Esophagus squamous epithelium (tissue), 5 donors: ENCODE measurements at places on chromosomes 12 and 14.

GRCh38 chr14:94601884-94602391 lies 10.3 kb upstream of the SERPINA3 start:
- peaks cover 40% of the 10 kb centered on the region for H3K4me1 ChIP-seq
- no peaks in the 10 kb centered on the region for H3K36me3 ChIP-seq
- H3K27ac ChIP-seq: peak overlapping the region; percentile 82
- no peak overlapping the region for H3K4me3 ChIP-seq
- no peaks in the 10 kb centered on the region for H3K27me3 ChIP-seq

DNA sequence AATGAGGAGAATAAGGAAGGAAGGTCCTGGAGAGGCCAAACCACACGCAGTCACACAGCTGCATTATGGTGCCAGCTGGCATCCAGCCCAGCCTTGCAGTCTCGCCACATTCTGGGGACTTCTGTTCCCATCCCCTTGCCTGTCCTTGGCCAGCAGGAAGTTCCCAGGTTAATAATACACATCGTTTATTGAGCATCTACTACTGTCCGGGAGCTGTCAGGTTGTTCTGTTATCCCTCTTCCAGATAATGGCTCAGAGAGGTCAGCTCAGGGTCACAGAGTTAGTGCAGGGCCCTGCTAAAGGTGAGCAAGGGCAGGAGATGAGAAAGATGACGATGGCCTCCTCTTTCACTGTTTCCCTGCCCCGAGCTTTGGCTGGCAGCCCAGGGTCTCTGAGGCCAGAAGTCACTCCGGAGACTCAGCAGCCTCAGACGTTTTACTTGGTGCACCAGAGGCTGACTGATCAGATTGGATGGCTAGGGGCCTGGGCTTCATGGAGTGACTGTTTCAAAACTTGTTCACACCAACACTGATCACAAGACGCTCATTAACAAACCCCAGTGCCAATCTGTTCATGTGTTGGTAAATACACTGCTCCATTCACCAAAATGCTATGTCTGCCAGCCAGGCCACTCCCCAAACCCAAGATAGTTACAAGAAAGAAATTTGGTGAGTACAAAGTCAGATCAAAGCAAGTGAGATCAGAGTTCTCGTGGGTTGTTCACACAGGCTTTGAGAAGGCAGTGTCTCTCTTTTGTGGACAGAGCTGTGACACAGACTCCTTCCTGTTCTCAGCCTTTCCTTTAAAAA lies 79.2 kb downstream of the B4GALNT3 start:
- peaks cover 17% of the 10 kb centered on the region for H3K27me3 ChIP-seq
- peak overlapping the region; percentile 89 for H3K27ac ChIP-seq
- no peak overlapping the region for H3K4me3 ChIP-seq
- no peak for DNase-seq
- H3K4me1 ChIP-seq: peaks cover 58% of the 10 kb centered on the region

GRCh38 chr12:58502841-58503240 lies 417.5 kb downstream of the LRIG3 start:
- DNase-seq: no peak
- no peak overlapping the region for H3K4me3 ChIP-seq
- no peak overlapping the region for H3K27ac ChIP-seq
- H3K27me3 ChIP-seq: no peaks in the 10 kb centered on the region
- H3K36me3 ChIP-seq: no peaks in the 10 kb centered on the region

DNA sequence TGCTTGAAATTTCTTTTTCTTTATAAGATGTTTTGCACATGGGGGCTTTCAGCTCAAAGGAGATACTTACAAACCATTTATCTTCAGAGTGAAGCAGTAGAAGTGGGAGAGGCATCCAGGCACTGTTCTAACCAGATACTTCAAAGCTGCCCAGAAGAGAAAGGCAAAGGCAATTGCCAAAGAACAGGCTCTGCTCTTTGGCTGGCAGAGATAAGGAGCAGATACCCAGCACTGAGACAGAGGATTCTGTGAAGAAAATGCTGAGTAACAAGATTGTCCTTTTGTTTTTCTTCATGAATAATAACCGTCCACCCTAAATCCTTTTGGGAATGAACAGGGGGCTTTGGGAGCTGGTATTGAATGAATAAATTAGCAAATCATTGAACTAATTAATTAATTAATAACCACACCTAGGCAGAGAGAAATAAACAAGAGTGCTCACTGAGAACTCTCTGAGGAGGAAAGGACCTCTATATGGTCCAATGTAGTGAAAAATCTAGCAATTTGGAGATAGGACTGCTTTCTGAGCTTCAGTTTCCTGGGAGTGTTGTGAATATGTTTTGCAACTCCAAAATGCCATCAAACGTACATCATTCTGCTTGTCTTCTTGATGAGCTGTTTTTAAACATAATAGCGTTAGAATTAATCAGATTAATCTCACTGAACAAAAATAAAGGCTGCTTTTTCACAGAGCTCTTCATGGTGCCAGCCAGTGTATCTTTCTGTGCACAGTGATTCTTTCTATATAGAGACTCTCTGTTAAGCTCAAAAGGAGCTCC lies 192.8 kb upstream of the AMIGO2 start:
- no peak overlapping the region for H3K4me3 ChIP-seq
- H3K4me1 ChIP-seq: peaks cover 10% of the 10 kb centered on the region
- no peaks in the 10 kb centered on the region for H3K36me3 ChIP-seq
- no peak for DNase-seq
- no peak overlapping the region for H3K27ac ChIP-seq
- H3K27me3 ChIP-seq: no peaks in the 10 kb centered on the region

- no peaks in the 10 kb centered on the region for H3K27me3 ChIP-seq
- no peak overlapping the region for H3K27ac ChIP-seq
- H3K36me3 ChIP-seq: no peaks in the 10 kb centered on the region
- DNase-seq: no peak
- no peaks in the 10 kb centered on the region for H3K4me1 ChIP-seq
- H3K4me3 ChIP-seq: no peak overlapping the region
Measured at GRCh38 chr14:101620821-101621785, 59.8 kb downstream of the DIO3 start.

- H3K4me1 ChIP-seq: peaks cover 8% of the 10 kb centered on the region
- H3K4me3 ChIP-seq: peak overlapping the region; percentile 93
- H3K27ac ChIP-seq: no peak overlapping the region
- no peaks in the 10 kb centered on the region for H3K36me3 ChIP-seq
- H3K27me3 ChIP-seq: no peaks in the 10 kb centered on the region
Measured at GRCh38 chr12:107091381-107091780, 2.0 kb downstream of the CRY1 start.

DNA sequence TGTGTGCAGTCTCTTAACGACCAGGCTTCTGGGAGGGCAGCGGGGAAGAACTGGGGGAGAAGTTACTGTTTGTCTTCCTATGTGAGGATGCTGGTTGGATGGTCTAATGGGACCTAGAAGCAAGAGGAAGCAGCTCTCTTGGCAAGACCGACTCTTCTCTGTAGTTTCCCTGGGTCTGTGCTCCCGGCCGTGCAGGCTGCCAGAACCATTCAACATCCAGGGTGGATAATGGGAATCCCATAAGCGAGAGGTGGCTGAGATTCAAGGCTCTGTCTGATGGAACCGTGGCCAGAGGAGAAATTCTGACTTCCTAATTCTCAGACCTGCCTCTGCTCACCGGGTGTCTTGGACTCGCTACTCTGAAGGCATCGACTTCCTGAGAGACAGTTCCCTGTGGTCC lies 561.0 kb upstream of the TBX3 start:
- H3K27me3 ChIP-seq: peaks cover 3% of the 10 kb centered on the region
- DNase-seq: no peak
- H3K4me1 ChIP-seq: no peaks in the 10 kb centered on the region
- H3K4me3 ChIP-seq: no peak overlapping the region
- no peaks in the 10 kb centered on the region for H3K36me3 ChIP-seq

GRCh38 chr14:63598807-63599206 lies 42.9 kb downstream of the WDR89 start:
- no peak overlapping the region for H3K27ac ChIP-seq
- H3K4me1 ChIP-seq: no peaks in the 10 kb centered on the region
- H3K27me3 ChIP-seq: no peaks in the 10 kb centered on the region

GRCh38 chr12:6078398-6079096 lies 45.9 kb downstream of the VWF start:
- H3K36me3 ChIP-seq: no peaks in the 10 kb centered on the region
- no peaks in the 10 kb centered on the region for H3K27me3 ChIP-seq
- no peak overlapping the region for H3K4me3 ChIP-seq
- H3K27ac ChIP-seq: peak overlapping the region; percentile 0
- DNase-seq: no peak

- no peak for DNase-seq
- H3K27me3 ChIP-seq: no peaks in the 10 kb centered on the region
- H3K27ac ChIP-seq: peak overlapping the region; percentile 99
- H3K36me3 ChIP-seq: no peaks in the 10 kb centered on the region
- peak overlapping the region; percentile 83 for H3K4me3 ChIP-seq
Measured at GRCh38 chr14:105490267-105490571, 827 bp upstream of the TEDC1 start.

- no peak for DNase-seq
- H3K27ac ChIP-seq: no peak overlapping the region
- H3K4me3 ChIP-seq: no peak overlapping the region
- H3K4me1 ChIP-seq: no peaks in the 10 kb centered on the region
- H3K36me3 ChIP-seq: no peaks in the 10 kb centered on the region
Measured at GRCh38 chr14:101681795-101682194, 79.7 kb upstream of the PPP2R5C start.

GRCh38 chr12:93790472-93791152 lies 113.4 kb downstream of the CRADD start:
- no peak overlapping the region for H3K27ac ChIP-seq
- H3K4me1 ChIP-seq: peaks cover 1% of the 10 kb centered on the region
- H3K4me3 ChIP-seq: no peak overlapping the region

- H3K4me3 ChIP-seq: no peak overlapping the region
- H3K36me3 ChIP-seq: no peaks in the 10 kb centered on the region
- no peak overlapping the region for H3K27ac ChIP-seq
- DNase-seq: no peak
- no peaks in the 10 kb centered on the region for H3K27me3 ChIP-seq
- peaks cover under 1% of the 10 kb centered on the region for H3K4me1 ChIP-seq
Measured at GRCh38 chr12:45464699-45465098, 248.8 kb downstream of the ANO6 start.

GRCh38 chr12:20188930-20189653 lies 179.2 kb upstream of the PDE3A start:
- no peak for DNase-seq
- H3K36me3 ChIP-seq: no peaks in the 10 kb centered on the region
- H3K27ac ChIP-seq: no peak overlapping the region
- no peaks in the 10 kb centered on the region for H3K27me3 ChIP-seq
- no peak overlapping the region for H3K4me3 ChIP-seq
- no peaks in the 10 kb centered on the region for H3K4me1 ChIP-seq

DNA sequence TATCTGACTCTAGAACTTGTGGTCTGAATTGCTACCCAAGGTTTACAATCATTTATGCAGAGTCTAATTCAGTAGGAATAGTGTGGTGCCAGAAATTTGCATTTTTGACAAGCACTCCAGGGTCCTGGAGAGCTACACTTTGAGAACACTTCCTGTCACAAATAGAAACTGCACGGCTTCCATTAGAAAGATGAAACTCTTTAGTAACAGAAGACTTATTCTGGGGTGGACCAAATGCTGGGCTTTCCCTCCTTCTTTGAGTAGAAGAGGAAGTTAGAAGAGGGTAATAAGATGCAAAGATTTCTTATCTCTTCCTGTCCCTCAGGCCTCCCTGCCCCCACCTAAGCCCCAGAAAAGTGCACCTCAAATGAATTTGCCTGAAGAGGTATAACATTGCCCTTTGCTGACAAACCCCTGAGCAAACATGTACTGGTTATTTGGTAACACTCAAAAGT lies 28.4 kb downstream of the DGLUCY start:
- peaks cover 54% of the 10 kb centered on the region for H3K4me1 ChIP-seq
- H3K27me3 ChIP-seq: no peaks in the 10 kb centered on the region
- no peak overlapping the region for H3K4me3 ChIP-seq
- peak overlapping the region; percentile 44 for H3K27ac ChIP-seq

DNA sequence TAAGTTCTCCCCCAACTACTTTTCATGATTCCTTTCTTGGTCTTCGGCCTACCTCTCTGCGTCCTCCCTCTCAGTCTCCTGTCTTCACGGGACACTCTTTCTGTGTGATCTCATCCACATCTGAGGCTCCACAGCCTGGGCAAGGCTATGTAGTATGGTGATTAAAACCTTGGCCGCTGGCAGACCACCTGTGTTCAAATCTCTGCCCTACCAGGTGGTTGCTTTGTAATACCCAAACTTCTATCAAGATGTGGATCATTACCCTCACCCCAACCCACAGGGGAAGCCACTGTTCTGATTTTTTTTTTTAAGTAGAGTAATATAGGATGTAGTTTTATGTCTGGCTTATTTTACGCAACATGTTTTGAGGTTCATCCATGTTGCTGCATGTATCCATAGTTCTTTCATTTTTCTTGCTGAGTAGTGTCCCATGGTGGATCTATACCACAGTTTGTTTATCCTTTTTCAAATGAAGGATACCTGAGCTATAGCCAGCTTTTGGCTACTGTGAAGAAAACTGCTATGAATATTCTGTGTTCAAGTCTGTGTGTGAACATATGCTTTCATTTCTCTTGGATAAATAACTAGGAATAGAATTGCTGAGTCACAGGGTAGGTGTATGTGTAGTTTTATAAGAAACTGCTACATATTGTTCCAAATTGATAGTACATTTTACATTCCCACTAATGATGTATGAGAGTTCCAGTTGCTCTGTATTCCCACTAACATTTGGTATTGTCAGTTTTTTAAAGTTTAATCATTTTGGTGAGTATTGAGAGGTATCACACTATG lies 8.3 kb upstream of the STAT6 start:
- H3K4me1 ChIP-seq: no peaks in the 10 kb centered on the region
- H3K27ac ChIP-seq: no peak overlapping the region
- no peaks in the 10 kb centered on the region for H3K27me3 ChIP-seq
- no peak overlapping the region for H3K4me3 ChIP-seq

- H3K36me3 ChIP-seq: no peaks in the 10 kb centered on the region
- no peak for DNase-seq
- no peaks in the 10 kb centered on the region for H3K4me1 ChIP-seq
- H3K4me3 ChIP-seq: no peak overlapping the region
- no peak overlapping the region for H3K27ac ChIP-seq
- H3K27me3 ChIP-seq: no peaks in the 10 kb centered on the region
Measured at GRCh38 chr12:111126331-111126730, 206.0 kb upstream of the MYL2 start.

- no peaks in the 10 kb centered on the region for H3K27me3 ChIP-seq
- H3K27ac ChIP-seq: no peak overlapping the region
- no peaks in the 10 kb centered on the region for H3K4me1 ChIP-seq
- H3K4me3 ChIP-seq: no peak overlapping the region
Measured at GRCh38 chr12:70393787-70394499, 27.9 kb downstream of the KCNMB4 start.
